ENCODE measurements at places on chromosomes 3 and 15. TPM values are rescaled to one million over a fixed set of nuclear protein-coding genes. Genes with fewer than 3 reads are reported as not detected.

The CRYBG3 gene
- total RNA-seq, result 8.6 TPM

The GOLGA8G gene
- not detected for total RNA-seq

The ACP3 gene
- total RNA-seq, result 13.9 TPM

The PXYLP1 gene
- 11.3 TPM for total RNA-seq

DNA sequence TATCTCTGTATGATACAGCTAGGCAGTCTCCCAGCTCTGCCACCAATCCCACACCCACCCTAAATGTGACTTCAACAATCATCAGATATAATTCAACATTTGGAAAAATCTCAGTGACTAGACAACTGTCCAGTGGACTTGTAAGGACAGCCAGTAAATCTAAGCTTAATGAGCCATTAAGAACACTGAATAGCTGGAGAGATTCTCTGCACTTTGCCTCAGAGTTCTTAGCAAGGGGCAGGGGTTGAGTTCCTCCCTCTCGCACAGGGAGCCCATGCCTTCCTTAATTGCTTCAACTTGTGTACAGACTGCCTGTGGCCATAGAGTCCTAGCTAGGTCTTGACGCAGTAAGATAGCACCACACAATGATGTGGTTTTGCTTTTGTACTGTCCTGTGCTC is 15.6 kb downstream of the MEX3B start:
- DNase-seq, result no peak

GRCh38 chr15:56295433-56295832 is 51.8 kb upstream of the RFX7 start:
- peak; percentile 7 for DNase-seq

DNA sequence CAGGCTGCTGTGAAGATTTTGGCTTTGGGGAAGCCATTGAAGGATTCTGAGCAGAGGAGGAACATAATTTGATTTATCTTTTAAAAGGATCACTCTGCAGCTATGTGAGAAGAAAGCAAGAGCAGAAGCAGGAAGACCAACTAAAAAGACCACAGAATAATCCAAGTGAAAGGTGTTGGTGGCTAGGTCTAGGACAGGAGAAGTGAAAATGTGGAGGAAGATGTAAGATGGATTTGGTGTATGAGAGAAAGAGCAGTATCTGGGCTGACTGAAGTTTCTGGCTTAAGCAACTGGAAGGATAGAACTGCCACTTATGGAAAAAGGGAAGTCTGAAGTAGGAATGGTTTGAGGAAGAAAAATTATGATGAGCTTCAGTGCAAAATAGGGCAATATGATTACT is 62.0 kb downstream of the SFMBT1 start:
- DNase-seq, result no peak

DNA sequence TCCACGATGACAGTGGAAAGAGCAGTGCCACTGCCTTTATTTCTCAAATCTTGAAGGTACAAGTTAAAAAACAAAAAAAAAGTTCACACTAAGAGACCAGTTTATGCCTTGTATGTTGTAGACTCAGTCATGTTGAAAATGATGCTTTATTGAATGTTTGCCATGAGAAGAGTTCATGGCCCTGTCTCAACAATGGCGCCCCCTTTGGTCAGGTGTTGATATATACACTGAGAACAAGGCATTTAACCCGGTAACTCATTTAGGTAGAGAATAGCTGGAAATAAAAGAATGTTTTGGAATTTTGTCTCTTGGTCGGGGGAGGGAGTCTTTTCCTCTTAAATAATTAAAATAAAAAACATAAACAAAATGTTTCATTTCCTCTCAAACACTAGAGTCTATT is 145.6 kb upstream of the SLC2A2 start:
- DNase-seq, result peak; percentile 17

- DNase-seq, result no peak
Measured at GRCh38 chr15:40986820-40987219, 33.5 kb downstream of the CHAC1 start.

DNA sequence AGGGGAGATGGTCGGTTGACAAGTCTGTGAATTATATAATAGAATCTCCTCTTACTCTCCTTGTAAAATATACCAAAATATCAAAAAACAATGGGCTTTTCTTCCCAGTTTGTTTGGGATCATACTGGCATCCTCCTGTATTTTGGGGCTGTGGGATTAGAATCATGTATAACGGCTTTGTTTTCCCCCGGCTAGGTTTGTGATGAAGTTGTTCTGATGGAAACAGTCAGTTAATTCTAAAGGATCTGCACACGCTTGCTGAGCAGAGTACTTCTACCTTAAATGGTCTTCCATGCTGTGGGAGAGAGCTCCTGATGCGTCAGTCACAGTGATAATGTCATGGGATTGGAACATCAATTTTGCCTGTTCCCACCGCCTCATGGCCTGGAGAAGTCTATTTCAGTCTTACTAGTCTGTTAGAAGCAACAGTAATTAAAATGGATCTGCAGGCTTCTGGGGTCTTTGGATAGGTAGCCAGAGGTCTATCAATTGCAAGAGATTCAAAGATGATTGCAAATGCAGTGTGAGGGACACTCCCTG is 81.3 kb downstream of the ITPR1 start:
- DNase-seq, result no peak

GRCh38 chr3:126154391-126155279 is 25.8 kb downstream of the ALDH1L1 start:
- no peak for DNase-seq

DNA sequence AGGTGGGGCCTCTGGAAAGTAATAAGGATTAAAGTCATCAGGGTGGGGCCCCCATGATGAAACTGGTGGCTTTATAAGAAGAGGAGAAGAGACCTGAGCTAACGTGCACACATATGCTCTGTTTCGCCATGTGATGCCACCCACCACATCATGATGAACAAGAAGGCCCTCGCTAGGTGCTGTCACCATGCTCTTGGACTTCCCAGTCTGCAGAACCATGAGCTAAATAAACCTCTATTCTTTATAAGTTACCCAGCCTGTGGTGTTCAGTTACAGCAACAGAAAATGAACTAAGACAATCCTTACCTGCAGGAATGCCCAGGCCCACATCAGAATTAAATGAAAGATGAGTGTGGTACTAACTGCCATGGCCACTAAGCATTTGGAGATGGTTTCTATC is 79.8 kb downstream of the ADCY5 start:
- DNase-seq, result no peak

DNA sequence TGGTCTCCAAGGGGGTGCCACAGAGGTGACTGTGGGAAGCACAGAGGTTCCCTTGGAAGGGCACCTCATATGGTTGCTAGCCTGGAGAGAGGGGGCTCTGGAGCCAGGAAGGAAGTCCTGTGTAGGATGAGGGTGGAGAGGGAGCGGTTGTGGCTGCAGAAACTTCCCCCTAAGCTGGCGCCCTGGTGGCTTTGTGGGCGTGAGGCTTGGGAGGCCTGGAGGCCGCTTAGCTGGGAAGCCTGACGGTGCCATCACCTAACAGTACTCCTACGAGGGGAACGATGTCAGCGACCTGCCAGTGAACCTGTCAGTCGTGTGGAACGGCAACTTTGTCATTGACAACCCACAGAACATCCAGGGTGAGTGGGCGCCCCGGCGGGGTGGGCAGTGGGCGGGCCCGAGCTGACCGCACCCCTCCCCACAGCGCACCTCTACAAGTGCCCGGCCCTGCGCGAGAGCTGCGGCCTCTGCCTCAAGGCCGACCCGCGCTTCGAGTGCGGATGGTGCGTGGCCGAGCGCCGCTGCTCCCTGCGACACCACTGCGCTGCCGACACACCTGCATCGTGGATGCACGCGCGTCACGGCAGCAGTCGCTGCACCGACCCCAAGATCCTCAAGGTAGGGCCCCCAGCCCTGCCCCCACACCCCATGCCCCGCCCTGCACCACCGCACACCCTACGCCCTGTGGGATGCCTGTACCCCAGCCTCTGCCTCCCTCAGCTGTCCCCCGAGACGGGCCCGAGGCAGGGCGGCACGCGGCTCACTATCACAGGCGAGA is 31.0 kb downstream of the PLXNA1 start:
- no peak for DNase-seq

Measured in A673 (cell line).